ENCODE measurements at places on chromosomes 5 and 9.

GRCh38 chr9:98157372-98157771, 35.1 kb downstream of the CORO2A start:
- DNase-seq = no peak

- DNase-seq = no peak
Measured at GRCh38 chr5:175321927-175322532, 122.0 kb downstream of the DRD1 start.

DNA sequence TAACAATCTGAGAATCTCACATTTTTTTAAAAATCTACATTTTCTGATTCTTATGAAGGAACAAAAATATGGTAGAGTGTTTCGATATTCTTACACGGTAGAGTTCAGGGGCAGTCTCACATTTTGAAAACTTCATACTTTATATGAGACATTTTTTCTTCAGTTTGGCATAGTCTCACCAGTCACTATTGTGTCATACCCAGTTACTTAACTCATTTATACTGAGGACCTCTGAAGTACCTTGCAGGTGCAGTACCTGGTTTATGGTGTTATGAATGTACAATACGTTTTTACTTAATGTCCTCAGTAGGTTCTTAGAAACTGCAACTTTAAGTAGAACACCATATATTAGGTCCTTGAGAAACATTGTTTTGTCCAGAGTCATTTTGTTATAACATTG, 196.6 kb downstream of the SGCD start:
- no peak for DNase-seq

- no peak for DNase-seq
Measured at GRCh38 chr9:131776473-131776872, 36.6 kb upstream of the RAPGEF1 start.

DNA sequence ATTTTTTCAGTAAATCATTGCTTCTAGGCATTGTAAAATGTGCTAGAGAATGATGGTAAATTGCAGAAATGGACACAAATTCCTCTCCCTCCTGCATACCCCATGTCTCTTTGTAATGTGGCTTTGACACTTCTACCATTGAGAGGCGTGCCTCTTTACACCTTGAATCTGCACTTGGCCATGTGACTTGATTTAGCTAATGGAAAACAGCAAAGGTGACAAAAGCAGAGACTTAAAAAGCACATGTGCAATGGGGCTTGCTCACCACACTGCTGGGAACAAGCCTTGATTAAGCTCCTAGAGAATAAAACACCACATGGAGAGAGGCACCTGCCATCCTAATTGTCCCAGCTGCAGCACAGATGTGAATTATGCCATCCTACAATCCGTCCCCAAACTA, 69.9 kb upstream of the NAA35 start:
- no peak for DNase-seq

- no peak for DNase-seq
Measured at GRCh38 chr5:167303582-167303981, 987.9 kb upstream of the WWC1 start.

GRCh38 chr9:134914501-134914834, 3.2 kb downstream of the FCN1 start:
- DNase-seq = no peak

GRCh38 chr5:173806270-173807035, 81.7 kb upstream of the CPEB4 start:
- DNase-seq = no peak

DNA sequence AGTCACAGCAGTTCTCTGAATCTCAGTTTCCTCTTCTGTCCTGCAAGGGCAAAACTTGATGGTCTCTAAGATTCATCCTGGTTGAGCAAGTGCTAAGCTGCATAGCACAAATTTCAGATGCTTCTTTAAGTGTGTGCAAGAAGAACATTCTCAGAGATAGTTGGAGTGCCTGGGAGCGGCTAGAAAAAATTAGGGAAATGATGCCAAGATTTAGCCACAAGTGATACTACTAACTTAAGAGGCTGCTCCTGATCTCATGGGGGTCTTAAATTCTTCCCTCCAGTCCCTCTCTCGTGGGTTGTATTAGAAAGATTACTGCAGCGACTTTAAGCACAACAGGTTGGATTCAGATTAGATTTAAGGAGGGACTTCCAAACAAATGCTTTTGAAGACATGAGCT, 24.2 kb downstream of the INSYN2B start:
- no peak for DNase-seq

DNA sequence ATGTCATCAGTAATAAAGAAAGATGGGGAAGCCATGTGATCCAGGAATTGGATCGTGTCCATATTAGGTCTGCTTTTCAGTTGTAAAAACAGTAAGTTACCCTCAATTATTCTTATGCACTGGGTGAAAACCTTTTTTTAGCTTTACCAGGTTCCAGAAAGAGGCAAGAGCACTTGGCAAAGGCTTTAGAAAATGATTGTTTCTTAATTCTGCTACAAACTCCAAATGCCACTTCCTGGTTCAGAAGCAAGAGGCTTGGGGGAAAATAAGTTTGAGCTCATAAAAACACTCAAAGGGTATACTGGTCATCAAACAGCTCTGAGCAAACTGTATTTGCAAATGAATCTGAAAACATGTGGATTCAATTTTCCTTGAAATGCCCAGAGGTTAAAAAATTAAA, 615.6 kb downstream of the EBF1 start:
- DNase-seq = no peak

GRCh38 chr5:78419396-78419795, 59.0 kb downstream of the SCAMP1 start:
- DNase-seq = no peak

- no peak for DNase-seq
Measured at GRCh38 chr9:95142315-95142714, 175.2 kb downstream of the FANCC start.

GRCh38 chr5:178423431-178423830, 166.8 kb downstream of the COL23A1 start:
- DNase-seq = no peak

DNA sequence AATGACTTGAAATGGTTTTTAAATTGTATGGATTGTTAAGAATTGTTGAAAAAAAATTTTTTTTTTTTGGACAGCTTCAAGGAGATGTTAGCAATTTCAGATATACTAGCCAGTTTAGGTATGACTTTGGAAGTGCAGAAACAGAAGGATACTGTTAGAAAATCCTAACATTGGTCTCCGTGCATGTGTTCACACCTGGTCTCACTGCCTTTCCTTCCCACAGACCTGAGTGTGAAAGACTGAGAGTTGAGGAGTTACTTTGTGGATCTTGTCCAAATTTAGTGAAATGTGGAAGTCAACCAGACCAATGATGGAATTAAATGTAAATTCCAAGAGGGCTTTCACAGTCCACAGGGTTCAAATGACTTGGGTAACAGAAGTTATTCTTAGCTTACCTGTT, 102.3 kb downstream of the GDA start:
- DNase-seq = no peak

GRCh38 chr9:131747352-131747751, 7.5 kb upstream of the RAPGEF1 start:
- no peak for DNase-seq

DNA sequence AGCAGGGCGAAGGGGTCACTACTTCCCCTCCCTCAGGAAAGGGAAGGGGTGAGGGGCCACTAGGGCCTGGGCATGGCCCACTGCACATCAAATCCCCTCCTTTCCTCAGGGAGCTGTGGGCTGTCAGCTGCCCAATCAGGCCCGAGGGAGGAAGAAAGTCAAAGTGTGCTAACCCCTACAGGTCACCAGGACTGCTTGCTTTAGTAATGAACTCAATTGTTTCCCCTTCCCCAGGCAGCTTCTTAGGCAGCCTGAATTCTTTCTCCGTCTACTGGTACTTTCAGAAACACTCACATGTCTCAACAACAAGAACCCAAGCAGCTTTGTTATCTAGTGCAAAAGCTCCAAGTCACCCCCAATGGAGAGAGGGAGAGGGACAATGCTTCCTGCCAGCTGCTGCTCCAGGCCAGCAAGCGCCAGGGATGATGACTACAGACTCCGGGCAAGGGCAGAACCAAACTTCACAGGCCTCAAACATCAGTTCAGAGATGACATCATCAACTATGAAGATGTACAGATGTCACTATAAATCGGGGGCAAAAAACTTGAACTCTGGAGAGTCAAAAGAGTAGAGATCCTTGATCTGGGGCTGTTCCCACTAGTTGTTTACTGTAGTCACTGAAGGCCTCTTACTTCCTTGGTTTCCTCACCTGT, 100.7 kb downstream of the SLIT3 start:
- no peak for DNase-seq

DNA sequence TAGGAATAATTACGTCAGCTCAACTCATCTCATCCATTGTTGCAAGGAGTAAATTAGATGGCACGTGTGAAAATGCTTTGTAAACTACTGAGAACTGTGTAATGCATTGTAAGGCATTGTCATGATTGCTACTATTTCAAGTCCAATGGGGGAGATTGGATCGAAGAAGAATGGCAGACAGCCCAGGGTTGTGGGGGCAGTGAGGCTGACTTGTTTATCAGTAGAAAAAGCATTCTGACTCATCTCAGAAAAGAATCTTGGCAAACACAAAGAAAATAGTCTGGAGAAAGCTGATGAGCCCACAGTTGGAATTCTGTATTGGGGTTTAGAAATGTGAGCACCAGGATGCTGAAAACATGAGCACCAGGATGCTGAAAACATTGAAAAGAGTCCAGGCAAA, 28.0 kb upstream of the DAP start:
- no peak for DNase-seq

- DNase-seq = no peak
Measured at GRCh38 chr5:110590187-110590586, 136.3 kb downstream of the TMEM232 start.

- DNase-seq = no peak
Measured at GRCh38 chr9:31393240-31393639, 991.2 kb upstream of the ACO1 start.

- no peak for DNase-seq
Measured at GRCh38 chr5:4487581-4487980, 652.5 kb upstream of the ADAMTS16 start.

DNA sequence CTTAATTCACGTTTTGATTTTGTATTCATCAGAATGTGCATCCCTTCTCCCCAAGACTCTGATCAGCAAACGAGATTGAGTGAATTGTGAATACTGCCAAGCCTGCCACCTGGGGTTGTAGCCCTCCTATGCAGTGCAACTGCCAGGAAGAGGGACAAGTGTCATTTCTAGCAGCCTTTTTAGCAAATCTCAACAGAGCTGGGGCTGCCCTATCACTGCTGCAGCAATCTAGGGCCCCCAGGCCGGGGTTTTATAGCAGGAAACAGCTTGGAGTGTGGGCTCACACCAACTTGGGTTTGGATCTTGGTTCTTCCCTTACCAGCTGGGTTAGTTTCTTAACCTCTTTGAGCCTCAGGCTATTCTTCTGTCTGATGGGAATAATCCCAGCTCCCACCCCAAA, 4.0 kb downstream of the CSF1R start:
- DNase-seq = no peak

GRCh38 chr5:178476531-178476930, 113.7 kb downstream of the COL23A1 start:
- no peak for DNase-seq

GRCh38 chr5:144585681-144586080, 415.0 kb downstream of the KCTD16 start:
- DNase-seq = no peak

- DNase-seq = peak; percentile 11
Measured at GRCh38 chr5:140801494-140801841, 611 bp downstream of the PCDHA3 start.

DNA sequence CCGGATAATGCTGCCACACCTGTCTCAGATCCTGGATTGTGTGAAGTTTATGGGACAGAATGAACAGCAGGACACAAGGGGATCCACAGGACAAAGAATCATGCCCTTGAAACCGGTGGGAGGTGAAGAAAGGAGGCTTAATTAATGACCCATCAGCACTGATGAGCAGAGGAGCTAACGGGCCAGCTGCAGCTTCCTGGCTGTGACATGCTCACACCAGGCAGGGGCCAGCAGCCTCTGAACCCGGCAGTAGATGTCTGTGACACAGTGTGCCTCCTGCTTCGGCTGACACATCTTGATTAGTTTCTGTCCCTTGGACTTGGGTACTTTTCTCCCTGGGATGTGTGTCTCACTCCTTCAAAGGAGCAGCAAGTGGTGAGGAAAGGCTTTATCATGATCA, 328.8 kb upstream of the BRINP1 start:
- DNase-seq = no peak

GRCh38 chr9:129280236-129280622, 102.2 kb upstream of the IER5L start:
- DNase-seq = no peak

- DNase-seq = no peak
Measured at GRCh38 chr5:73899055-73899454, 273.1 kb downstream of the ARHGEF28 start.

GRCh38 chr9:10172476-10172875, 440.3 kb downstream of the PTPRD start:
- no peak for DNase-seq

DNA sequence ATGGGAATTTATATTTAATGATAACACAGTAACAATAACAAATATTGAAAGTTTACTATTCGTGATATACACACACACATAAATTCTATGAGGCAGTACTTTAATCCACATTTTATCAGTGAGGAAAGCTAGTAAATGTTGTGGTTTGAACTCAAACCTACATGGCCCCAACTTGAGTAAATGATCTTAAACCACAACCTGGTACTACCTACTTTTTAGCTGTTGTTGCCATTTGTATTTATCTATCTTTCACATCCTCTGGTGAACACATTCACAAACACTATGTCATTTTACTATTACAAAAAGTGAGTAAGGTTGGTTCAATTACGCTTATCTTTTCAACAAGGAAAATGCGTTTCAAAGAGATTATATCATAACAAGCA, 186.1 kb downstream of the SMC2 start:
- DNase-seq = no peak

- DNase-seq = no peak
Measured at GRCh38 chr5:119470105-119470763, 17.9 kb downstream of the HSD17B4 start.

DNA sequence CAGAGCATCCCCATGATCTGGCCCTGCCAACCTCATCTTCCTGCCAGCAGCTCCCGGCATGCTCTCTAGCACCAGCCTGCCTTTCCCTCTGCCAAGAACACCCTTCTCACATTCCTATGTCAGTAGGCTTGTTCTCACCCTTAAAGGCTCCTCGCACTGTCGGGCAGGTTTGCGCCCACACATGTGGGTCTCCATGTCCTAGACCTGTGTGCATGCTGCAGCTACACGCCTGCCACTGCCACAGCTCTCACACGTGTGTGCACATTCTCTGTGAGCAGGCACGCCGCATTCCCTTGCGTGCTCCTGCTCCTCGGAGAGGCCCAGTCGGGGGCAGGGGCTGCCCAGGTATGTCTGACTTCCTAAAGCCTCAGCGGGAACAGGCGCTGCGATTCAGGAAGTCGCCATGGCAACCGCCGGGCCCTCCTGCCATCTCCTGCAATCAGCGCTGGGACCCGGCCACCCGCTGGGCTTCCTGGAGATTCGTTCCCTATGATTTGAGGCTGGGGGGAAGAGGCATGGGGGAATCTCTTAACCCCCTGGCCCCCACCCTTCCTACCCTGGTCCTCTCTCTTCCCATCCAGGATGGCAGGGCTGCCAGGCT, 28.1 kb downstream of the NDUFA8 start:
- no peak for DNase-seq

- no peak for DNase-seq
Measured at GRCh38 chr9:37417857-37418618, 4.5 kb upstream of the GRHPR start.

All from tibial nerve (tissue), 4 donors.